ENCODE measurements at places on chromosomes 4 and X. TPM values are rescaled to one million over a fixed set of nuclear protein-coding genes. Genes with fewer than 3 reads are reported as not detected.

DNA sequence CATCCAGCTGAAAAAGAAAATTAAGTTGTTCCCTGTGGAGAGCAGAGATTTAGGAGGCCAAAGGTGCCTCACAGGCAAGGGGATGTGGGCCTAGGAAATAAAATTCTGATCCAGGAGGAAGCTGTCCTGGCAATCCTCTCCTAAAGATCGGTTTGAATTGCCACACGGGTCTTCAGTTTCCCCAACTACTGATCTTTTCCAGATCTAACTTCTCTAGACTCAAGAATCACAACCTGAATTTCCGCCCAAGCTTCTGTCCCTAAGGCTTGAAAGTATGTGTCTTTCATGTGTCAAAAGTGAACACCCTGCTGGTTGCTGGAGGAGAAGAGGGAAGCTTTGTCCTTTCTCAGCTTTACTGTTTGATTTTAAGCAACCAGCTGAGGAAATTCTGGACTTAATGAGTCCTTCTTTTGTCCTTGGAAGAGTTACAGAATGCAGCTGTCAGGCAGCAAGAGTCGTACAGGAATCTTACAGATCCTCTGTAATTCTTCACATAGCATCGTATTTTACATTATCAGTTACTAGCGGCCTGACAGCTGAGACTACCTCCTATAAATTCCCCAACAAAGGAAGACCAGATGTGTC, 93.8 kb downstream of the INPP4B start:
- DNase-seq = no peak

DNA sequence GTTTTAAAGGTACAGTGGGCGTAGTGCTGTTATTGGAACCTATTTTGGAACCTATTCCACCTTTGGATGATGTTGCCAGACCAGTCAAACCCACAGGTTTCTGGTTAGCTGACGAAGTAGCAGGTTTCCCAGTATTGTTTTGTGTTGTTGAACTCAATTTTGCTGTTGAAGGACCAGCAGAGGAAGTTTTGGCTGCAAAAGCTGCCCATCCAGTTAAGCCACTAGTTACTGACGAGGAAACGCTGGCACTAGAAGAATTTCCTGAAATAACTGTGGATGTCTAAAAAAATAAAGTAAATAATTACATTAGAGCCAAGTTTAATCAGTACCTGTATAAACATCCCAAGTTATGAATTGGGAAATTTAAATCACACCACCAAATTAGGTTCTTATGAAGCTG, 25.5 kb downstream of the INTS12 start:
- no peak for DNase-seq

- DNase-seq = no peak
Observed at GRCh38 chrX:150257353-150258175, 105.6 kb upstream of the MAMLD1 start.

GRCh38 chr4:36209941-36210649, 34.2 kb downstream of the ARAP2 start:
- no peak for DNase-seq

- DNase-seq = no peak
Observed at GRCh38 chr4:10460313-10461047, 3.3 kb upstream of the ZNF518B start.

- no peak for DNase-seq
Observed at GRCh38 chr4:45349859-45350258, 623.5 kb upstream of the GNPDA2 start.

DNA sequence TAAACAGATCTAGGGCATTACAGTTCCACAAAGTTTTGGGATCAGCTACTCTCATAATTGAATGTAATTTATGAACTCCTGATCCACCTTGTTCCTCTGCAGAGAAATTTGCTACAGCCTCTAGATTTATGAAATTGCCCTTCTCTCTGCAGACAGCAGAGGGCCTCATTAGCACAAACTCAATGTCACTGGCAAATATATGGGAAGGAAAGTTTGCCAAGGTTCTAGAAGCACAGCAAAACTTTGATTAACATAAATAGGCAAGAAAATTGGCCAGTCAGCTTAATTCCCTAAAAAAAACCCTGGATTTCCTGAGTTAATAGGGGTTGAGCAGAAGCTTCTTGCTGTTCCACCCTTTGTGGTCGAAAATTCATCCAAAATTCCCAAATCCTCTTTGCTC, 31.5 kb downstream of the PRPS1 start:
- peak; percentile 70 for DNase-seq

GRCh38 chr4:111405989-111406388, 739.3 kb upstream of the FAM241A start:
- no peak for DNase-seq

GRCh38 chrX:21373637-21374162, 518 bp upstream of the CNKSR2 start:
- DNase-seq = no peak

- DNase-seq = no peak
Observed at GRCh38 chr4:94419956-94420355, 31.8 kb upstream of the PDLIM5 start.

GRCh38 chr4:7279902-7280301, 87.6 kb downstream of the SORCS2 start:
- DNase-seq = no peak

DNA sequence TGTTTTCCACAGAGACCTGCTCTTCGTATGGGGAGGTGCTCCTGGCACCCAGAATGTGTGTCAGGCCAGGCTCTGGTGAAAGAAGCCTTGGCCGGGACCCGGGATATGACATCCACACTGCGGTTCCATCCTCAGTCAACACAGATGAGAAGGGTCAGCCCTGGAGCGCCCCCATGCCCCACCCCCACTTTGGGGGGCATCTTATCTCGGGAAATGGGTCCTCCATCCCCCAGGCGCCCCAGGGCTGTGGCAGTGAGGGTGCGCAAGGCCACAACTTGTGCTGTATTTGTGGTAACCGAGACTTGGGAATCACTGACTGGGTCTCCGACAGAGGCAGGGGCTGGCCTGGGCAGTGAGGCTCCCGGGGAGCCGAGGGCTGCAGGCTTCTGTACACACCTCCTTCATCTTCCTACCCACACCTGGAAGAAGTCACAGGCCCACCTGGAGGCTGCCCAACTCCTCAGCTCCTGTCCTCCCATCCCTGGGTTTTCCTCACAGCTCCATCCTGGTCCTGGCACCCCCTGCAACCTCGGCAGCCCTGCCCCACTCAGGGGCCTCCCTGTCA, 8.0 kb downstream of the CFAP99 start:
- peak; percentile 58 for DNase-seq

DNA sequence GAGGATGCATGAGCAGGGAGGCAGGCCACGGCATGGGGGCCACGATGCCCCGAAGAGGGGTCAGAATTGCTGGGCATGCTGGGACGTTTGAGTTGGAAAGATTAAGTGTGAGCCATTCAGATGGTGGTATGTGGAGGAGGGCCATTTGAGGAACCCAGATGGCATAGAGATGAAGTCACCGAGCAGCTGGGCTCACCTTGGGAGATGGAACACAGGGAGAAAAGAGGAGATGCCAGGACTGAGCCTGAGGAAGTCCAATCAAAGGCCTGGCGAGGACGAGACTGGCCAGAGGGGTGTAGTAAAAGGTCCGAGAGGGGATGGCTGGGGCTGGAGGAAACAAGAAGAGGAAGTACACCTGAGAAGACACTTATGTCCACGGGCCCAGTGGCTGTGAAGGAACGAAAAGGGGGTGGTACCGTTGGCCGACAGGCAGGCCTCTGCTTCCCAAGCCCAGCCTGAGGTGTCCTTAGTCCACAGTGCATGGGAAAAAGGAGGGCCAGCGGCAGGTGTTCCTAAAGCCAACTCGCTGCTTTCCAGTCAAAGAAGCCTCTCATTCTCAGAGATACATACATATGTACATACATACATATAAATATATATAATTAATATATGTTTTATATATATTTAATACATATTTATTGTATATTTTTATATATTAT, 54.6 kb upstream of the CLCN4 start:
- DNase-seq = no peak

DNA sequence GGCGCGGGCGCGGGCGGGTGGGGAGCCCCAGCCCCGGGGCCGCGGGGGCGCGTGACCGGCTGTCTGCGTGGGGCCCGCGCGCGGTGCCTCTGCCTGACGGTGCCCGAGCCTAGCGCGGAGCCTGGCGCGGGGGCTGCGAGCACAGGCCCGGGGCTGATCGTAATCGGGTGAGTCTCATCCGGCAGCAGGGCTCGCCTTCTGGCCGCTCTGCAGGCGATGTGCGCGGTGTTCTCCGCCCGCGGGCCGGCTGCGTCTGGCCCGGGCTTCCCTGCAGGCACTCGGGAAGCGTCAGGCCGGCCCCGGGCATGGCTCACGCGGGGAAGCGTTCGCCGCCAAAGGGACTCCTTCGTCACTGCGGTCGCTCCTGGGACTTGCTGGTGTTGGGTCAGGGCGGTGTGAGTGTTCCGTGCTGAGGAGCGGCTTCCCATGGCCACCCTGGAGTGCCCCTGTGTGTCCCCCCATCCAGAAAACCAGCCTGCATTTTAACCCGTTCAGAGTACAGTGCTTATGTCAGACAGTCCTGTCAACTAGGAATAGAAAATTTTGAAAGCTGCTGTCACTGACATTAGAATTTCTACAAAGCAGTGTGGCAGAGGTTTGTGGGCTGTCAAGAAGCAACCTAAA, 40.6 kb downstream of the FAM149A start:
- peak; percentile 50 for DNase-seq

GRCh38 chrX:66016905-66017658, 22.8 kb downstream of the VSIG4 start:
- no peak for DNase-seq

- DNase-seq = no peak
Observed at GRCh38 chr4:18454349-18454748, 432.8 kb upstream of the LCORL start.

DNA sequence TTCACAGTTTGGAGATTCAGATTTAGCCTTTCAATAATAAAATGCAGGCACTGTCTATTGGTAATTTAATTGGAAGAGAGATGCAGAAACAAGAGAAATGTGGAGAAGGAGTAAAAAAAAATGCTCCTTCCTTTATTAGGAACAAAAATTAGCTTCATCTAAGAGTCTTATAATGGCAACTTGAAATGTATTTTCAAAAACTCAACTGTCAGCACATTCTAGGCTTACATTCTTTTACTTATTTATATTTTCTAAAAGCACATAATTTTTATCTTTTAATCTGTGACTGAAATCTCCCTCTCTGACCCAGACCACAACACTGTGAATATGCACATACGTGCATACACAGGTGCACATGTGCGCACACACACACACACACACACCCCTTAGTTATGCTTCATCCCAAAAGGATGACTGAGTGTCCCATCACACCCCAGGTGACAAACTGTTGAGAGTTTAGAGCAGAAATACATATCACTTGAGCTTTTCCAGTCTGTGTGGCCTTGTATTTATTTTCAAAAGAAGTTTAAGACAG, 29.7 kb downstream of the NR3C2 start:
- no peak for DNase-seq

DNA sequence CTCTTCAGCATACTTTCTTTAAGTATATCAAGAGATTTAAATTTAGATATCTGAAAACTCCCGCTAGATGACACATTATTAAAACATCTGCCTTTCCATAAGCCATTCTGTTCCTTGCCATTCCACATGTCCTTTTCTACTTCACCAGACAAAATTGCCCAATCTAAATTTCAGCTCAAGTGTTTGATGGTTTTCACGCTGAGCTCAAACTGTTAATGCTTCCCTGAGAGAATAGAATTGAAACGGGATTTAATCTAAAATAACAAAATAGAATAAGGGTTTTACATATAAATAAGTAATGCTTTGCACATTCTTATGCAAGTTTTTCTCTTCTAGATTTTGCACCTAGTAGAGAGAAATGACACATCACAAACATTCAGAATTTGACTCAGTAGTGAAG, 764.5 kb upstream of the TENM3 start:
- no peak for DNase-seq

DNA sequence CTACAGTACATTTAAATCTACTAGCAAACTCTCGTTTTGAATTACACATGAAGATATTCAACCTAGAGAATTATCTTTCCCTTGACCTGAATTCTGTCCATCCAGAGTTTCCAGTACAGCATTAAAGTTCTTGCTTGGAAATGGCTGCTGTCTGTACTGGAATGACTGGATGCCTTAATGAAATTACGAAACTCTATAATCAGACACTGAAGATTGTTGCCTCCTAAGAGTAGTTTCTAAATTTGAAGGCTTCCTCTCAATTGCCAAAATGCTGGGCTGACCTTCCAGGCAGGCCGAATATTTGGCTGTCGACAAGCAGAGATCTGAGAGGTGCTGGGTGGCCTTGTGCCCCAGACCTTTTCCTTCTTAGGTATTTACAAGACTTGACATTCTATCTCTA, 215.1 kb upstream of the GPC4 start:
- DNase-seq = no peak

GRCh38 chr4:24529555-24529954, 54.8 kb downstream of the DHX15 start:
- DNase-seq = no peak

- DNase-seq = no peak
Observed at GRCh38 chr4:139833151-139833910, 167.7 kb downstream of the MGST2 start.

GRCh38 chr4:7908668-7909067, 31.0 kb downstream of the AFAP1 start:
- DNase-seq = no peak

DNA sequence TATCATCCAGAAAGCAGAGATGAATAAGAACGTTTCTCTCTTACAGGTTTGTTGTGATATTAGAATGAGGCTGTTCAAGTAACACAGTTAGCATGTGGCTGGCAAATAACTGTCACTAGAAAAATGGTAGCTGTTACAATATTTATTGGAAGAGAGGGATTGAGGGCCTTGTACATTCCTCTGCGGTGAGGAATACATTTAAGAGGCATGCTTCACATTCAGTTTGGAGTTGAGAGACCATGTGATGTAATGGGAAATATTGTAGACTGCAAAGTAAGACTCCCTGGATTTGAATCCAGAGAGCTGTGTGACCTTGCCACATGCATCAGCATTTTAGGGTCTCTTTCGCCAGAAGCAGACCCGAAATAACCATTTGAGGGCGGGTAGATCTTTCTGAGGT, 104.8 kb upstream of the KIT start:
- DNase-seq = no peak

GRCh38 chr4:188409851-188410250, 270.6 kb downstream of the TRIML1 start:
- DNase-seq = no peak

EGF gene
- polyA plus RNA-seq = 0.98 TPM

FAM184B gene
- 0.27 TPM for polyA plus RNA-seq

CT83 gene
- polyA plus RNA-seq = not detected

FGFBP2 gene
- polyA plus RNA-seq = 0.28 TPM

SYTL5 gene
- 4.3 TPM for polyA plus RNA-seq

FHDC1 gene
- 11.3 TPM for polyA plus RNA-seq

GIMD1 gene
- not detected for polyA plus RNA-seq

CWH43 gene
- polyA plus RNA-seq = 0.13 TPM

EVC2 gene
- 10.9 TPM for polyA plus RNA-seq

TMEM271 gene
- not detected for polyA plus RNA-seq

DUSP9 gene
- 0.23 TPM for polyA plus RNA-seq

MTMR1 gene
- 18.7 TPM for polyA plus RNA-seq

ASB12 gene
- polyA plus RNA-seq = 0.88 TPM

Measured in left lung (tissue), 14 donors.